COLO829 (cell line): ENCODE measurements at places on chromosomes 11 and 22.
A peak's percentile ranks its signal among the peaks of the same experiment; 100 is the strongest.

DNA sequence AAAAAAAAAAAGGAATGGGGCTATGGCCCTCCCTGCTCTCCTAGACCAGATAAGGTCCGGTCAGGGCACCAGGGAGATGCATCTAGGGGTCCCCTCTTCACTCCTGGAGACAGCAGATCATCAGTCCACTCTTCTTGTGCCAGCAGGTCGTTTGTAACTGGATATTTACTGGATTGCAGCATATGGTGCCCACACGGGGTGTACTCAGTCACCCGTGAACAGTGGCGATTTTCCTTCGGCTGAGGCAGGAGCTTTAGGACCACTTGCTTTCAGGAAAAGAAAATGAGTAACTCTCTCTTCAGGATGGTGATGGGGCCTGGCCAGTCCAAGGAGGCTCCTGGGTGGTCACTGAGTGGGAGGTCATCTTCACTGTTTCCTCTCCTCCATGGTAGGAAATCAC lies 38.3 kb upstream of the RAB1B start:
- DNase-seq: no peak

DNA sequence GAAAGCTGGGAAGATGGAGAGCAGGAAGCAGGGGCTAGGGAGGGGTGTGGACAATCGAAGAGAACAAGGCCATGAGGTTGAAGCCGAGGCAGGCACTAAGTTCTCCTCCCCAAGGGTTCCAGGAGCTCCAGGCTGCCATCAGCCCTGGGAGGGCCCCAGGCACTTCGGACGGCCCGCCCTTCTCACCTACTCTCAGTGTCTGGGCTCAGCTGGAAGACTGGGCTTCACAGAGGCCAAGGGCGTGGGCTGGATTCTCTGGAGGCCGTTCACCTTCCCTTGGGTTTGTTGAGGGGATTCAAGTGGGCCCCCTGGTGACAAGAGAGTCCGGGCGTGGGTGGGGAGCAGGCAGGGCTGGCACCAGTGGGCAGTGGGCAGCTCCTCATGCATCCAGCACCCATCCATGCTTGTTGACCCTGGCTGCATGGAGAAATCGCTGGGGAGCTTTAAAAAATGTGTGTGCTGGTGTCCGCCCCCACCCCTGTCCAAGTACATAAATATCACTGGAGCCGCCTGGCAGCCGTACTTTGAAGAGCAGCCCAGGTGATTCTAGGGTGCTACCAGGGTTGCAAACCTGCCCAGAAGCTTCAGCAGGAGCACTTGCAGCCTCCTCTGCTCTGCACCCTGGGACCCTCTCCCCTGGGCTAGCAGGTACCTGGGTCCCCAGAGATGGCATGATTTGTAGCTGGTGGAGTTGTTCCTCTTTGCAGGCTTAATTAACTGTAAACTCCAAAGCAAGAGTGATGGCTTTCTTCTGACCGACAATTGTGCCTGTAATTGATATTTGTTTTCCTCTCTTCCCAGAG lies 74.3 kb downstream of the RTL6 start:
- DNase-seq: no peak

DNA sequence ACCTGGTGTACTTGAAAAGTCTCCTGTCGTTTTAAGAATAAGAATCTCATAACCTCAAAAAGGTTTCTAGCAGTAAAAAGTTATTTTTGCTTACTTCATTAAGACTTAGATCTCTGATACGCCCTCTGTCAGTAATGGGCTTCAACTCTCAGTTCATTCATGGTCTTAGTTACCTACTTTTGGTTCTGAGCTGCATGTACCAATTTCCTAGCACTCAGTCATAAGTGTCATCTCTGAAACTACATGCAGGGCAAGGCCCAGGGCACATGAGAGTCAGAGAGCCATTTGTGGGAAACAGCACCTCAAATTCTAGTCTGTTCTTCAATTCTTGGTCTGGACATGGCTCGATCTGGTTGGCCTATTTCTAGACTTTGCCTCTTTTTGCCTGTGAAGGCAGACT lies 838.4 kb downstream of the FAM181B start:
- no peak for DNase-seq

DNA sequence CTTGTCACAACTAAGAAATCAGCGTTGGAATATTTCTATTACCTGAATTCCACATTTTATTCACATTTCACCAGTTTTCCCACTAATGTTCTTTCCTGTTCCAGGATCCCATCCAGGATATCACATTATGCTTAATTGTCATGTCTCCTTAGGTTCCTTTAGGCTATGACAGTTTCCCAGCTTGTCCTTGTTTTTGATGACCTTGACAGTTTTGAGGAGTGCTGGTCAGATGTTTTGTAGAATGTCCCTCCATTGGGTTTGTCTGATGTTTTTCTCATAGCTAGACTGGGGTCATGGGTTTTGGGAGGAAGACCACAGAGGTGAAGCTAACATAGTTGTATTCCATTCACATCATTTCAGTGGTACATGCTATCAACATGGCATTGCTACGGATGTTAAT lies 80.8 kb upstream of the HEPHL1 start:
- DNase-seq: no peak

DNA sequence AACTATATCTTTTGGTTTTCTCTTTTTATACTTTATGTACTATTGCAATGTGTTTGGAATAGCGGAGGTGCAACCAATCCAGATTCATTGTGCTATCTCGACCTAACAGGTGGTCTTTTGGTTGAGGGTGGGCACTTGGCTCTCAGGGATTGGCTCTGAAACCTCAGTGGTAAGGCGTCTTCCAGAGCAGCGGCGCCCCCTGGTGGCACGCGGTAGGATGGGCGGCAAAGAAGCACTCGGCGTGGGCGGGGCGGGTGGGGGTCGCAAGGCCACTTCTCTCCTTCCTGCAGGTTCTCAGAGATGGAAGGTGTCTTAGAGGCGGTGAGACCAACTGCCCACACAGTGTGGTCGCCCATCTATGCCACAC lies 19.2 kb upstream of the PLET1 start:
- DNase-seq: peak; percentile 42

GRCh38 chr11:35799655-35800054 lies 137.1 kb downstream of the TRIM44 start:
- no peak for DNase-seq

DNA sequence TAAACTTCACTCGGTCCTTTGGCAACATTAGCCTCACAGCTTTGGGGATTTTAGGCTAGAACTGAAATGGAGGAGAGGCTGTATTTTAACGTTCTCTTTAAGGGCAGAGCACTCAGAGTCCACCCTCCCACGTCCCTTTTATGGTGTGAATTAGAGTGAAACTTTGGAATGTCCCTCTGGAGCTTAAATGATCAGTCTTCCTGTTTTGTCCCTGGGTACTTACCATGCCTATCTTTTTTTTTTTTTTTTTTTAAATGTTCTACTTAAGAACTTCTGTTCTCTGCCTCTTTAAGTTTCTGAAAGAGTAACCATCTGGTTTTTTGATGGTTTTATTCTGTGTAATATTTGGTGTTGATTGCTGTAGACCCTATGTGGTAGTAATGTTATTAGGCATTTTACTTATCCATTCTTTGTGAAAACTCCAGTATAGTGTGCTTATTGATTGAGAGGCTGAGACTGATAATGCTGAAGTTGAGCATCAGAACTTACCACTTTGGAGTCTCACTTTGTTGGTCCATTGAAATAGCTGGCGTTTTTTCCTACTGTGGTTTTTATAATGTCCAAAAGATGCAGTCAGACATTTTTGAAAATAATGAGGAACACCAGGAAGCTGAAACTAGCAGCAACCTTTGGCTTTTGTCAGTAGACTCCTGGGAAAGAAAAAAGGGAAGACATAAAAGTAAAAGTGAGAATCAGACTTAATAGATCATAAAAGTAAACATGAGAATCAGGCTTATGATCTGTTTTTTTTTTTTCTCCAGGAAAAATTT lies 11.6 kb downstream of the UVRAG start:
- no peak for DNase-seq

GRCh38 chr11:2863276-2863618 lies 22.3 kb downstream of the CDKN1C start:
- no peak for DNase-seq

GRCh38 chr11:129804012-129804411 lies 11.6 kb upstream of the TMEM45B start:
- no peak for DNase-seq

DNA sequence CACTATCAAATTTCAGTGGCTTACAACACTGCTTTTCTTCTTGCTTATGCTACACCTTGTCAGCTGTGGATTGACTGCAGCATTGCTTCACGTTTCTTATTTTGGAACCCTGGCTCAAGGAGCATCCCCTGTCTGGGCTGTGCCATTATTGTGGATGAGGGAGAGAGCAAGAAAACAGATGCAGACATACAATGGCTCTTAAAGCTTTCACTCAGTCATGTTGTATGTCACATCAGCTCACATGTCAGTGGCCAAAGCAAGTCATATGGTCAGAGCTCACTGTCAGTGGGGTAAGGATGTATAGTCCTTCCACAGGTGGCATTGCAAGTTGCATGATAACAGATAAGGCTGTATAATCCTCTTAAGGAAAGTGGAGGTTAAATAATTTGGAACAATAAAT lies 10.0 kb downstream of the ARHGEF12 start:
- no peak for DNase-seq

GRCh38 chr11:77308838-77309237 lies 7.4 kb upstream of the GDPD4 start:
- DNase-seq: no peak

- no peak for DNase-seq
Measured at GRCh38 chr11:104653407-104653806, 244.9 kb downstream of the CASP12 start.

DNA sequence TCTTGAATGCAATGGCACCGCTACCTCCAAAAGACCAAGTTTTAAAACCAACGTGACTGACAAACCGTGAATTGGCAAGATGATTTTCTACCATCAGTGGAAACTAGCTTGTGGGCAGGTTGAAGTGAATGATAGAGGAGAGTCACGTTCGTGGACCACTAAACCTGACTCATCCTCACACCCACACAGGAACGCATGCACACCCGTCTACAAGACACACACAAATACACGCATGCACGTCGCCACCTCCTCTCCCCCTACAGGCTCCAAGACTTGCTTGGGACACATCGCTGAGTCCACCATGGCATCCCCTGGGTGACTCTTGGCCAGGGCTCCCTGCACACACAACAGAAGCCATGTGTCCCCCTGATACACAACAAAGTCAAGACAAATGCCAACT lies 14.4 kb downstream of the TMPRSS6 start:
- no peak for DNase-seq

DNA sequence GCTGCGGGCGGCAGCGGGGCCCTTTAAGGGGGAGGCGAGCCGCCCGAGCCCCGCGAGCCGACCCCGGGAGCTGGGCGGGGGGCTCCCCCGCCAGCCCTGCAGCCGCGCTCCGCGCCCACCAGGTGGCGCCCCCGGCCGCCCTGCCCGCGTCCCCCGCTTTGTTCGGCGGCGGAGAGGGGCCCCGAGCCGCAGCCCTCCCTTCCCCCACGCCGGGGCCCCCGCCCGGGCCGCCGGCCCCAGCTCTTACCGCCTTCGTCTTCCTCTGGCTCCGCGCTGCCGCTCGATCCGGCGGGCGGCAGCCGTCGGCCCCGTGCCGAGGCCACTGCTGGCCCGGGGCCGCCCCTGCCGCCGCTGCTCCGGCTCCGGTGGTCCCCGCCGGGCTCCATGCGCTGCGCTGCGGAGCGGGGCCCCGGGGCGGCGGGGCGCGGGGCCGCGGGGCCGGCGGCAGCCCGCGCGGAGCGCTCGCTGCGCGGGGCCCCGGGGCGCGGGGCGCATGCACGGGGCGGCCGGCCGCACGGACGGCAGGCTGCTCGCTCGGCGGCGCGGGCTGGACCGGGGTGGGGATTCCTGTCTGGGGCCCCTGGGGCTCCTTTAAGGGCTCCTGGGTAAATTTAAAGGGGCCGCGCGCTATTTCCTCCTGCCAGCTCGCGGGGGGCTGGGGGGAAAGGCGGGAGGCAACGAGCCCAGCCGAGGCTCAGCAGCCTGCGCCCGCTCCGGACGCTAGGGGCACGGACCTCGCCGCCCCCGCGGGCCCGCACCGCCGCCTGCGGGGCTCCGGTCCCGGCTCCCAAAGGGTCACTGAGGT lies at the start of gene ZFTA:
Gene ZFTA (minus strand): TSS at position 539 of the 805 bp plus-strand sequence. CDS start 153 bp downstream, at position 386.
- DNase-seq: no peak

DNA sequence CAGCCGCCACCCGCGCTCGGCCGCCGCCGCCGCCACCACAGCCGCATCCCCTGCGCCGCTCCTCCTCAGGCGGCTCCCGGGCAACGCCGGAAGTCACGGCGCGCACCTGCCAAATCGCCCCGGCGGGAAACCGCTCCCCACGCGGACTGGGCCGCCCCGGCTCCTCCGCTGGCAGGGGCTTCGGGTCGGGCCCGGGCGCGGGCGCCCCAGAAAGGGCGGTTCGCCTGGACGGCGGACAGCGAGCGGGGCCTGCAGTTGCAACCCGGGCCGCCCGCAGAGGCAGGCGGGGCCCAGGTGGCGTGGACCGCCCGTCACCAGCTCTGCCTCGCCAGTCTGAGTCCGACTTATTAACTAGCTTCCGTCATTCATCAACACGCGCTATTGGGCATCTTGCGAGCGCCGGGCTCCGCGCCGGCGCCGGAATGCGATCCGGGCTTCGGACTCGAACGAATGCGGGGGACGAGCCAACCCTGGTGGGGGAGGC lies at the start of gene HIRA:
Gene HIRA (minus strand): TSS at position 85 of the 484 bp plus-strand sequence. CDS start 257 bp downstream, outside the sequence.
- peak; percentile 70 for DNase-seq

DNA sequence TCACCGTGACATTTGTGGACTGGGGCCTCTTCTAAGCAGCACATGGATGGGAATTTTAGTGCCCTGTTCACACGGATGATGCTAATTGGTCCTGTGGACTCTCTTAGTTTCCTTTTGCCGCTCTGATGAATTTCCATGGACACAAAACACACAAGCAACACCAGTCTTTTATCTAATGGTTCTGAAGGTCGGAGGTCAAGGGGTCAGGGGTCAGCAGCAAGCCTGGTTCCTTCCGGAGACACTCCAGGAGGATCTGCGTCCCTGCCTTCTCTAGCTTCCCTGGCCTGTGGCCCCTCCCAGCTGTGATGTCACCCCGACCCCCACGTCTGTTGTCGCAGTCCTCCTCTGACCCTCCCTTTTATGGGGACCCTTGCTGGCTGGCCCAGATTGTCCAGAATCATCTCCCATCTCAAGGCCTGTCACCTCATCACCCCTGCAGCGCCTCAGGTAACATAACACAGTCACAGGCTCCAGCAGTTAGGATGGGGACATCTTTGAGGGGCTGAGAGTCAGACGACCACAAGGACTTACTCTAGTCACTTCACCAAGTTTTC lies 6.8 kb downstream of the NADSYN1 start:
- no peak for DNase-seq

DNA sequence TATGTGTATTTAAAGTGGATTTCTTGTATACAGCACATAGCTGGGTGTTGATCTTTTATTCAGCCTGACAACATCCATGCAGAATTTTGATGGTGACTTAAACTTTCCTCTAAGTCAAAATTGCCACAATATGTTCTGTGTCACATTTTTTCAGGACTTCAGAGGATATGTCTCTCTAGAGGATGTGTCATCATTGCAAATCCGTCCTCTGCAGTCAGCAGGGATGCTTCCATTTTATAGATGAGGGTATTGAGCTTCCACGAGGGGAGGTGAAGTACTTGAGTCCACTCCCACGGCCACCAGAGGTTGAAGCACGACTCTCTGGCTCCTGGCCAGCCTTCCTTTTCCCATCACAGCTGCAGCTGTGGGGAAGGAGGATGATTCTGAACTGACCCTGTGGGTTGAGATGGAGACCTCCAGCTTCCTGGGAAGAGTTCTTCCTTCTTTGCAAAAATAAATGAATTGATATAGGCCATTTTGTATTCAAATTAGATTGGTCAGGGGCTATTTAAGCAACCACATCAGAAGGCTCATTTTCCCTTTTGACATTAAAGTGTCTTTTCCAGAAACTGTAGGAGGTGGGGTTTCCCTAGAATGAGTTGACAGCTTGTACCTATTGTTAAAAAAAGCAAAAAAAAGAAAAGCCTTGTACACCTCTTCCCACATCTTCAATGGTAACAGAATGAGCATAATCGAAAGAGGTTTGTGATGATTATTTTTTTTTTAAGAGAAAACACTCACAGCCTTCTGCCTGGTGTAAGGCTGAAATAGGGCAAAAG lies 55.2 kb upstream of the MYEOV start:
- DNase-seq: no peak
